ENCODE measurements at places on chromosomes 1 and 21.

GRCh38 chr1:166527752-166528151, 311.5 kb upstream of the POGK start:
- no peak for DNase-seq

DNA sequence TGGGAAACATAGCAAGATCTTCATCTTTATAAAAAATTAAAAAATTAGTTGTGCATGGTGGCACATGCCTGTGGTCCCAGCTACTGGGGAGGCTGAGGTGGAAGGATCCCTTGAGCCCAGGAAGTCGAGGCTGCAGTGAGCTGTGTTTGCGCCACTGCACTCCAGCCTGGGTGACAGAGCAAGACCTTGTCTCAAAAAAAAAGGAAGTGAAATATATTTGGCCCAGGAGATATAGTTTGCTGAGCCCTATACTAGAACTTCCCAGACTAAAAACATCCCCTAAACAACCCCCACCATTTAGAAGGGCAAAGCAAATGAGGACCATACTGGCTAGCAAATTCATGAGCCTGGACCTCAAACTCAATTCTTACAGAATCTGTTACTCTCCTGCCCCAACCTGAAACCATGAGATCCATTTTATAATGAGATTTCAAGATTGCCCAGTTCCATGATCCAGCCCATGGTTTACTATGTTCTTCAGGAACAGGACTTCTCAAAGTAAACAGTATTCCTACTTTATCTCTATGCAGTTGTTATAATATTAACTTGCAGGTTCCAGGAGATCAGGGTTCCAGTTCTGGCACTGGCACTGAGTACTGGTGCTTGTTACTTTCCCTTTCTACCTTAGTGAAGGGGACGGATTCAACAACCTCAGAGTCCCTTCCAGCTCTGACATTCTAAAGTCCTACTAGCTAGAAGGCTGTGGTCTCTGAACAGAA, 48.9 kb upstream of the TADA1 start:
- no peak for DNase-seq

DNA sequence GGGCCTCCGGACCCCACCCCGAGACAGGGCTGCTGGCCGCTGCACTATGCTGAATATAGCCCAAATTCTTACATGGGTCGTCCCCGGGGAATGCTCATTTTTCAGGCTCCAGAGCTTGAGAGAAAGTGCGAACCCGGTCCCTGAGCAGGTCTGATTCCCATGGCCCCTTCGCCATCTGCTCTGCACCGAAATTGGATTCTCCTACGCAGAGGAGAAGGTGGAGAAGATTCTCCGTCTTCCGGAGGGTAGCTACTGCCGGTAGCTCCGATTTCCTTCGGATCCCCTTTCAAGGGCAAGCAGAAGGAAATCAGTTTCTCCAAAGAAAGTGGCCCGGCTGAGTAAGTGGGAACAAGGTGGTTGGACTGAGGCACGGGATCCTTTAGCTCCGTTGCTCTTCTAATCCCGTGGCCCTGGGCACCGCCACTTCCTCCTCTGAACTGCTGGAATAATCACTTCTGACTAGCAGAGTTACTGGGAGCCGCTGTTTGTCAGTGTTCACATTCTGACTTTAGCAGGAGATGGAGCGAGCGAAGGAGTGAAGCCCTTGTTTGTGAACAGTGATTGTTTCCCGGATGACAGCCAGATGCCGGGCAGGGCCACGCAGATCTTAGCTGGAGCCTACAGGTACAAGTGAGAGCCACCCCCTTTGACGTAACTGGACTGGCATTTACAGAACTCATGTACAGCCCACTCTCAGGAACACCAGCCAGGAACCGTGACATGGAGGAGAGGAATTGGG, 1.1 kb upstream of the ZNF496 start:
- DNase-seq = no peak

- DNase-seq = no peak
Measured at GRCh38 chr1:75768016-75768415, 18.0 kb upstream of the RABGGTB start.

GRCh38 chr1:50308878-50309277, 114.4 kb downstream of the DMRTA2 start:
- DNase-seq = peak; percentile 25

DNA sequence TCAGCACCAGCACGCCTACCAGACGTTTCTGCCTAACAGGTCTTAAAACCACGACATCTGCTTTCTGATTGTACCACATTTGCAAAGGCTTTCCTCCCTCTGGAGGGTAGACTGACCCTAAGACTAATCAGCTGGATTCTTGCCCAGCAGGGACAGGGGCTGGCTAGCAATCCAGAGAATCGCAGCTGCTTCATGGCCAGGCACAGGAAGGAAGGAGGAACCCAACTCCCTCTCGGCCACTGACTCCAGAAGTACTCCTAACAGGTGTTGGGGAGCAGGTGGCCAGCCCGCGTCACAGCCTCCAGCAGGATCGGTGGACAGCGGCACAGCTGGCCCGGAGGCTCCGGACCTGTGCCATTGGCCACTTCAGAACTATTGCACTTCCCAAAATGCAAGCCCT, 180.8 kb downstream of the NPHP4 start:
- DNase-seq = peak; percentile 11

DNA sequence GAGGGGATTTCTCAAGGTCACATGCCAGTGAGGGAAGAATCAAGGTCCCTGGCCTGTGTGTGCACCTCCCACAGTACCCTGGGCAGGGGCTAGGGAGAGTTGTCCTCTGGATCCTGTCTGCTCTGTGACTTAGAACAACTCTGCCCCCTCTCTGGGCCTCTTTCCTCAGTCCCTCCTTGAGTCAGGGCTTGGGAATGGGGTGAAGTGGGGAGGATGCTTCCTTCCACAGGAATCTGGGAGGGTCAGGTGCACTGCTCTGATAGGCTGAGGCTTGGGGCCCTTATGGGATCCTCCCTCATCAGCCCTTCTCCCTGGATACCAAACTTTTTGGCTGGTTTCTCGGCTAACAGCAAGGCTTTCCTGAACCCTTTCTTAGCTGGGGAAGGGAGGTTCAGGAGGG, 2.5 kb downstream of the TRNP1 start:
- DNase-seq = no peak

GRCh38 chr1:218164930-218165700, 120.0 kb upstream of the RRP15 start:
- no peak for DNase-seq

- DNase-seq = no peak
Measured at GRCh38 chr1:143651350-143651992, 320.3 kb downstream of the FAM72C start.

DNA sequence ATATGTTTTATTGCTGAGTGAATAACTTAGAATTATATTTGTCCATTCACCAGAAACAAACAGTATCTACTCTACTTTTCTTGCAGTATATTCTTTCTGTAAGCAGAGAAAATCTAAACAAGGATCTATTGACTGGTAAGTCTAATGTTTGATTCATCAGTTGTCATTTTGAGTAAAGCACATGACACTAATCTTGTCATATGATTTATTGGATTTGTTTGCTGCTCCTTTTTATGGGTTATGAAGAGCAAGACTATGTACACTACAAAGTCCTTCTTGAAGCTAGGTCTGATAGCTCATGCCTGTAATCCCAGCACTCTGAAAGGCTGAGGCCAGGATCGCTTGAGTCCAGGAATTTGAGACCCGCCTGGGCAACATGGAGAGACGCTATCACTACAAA, 23.3 kb downstream of the KMO start:
- DNase-seq = no peak

DNA sequence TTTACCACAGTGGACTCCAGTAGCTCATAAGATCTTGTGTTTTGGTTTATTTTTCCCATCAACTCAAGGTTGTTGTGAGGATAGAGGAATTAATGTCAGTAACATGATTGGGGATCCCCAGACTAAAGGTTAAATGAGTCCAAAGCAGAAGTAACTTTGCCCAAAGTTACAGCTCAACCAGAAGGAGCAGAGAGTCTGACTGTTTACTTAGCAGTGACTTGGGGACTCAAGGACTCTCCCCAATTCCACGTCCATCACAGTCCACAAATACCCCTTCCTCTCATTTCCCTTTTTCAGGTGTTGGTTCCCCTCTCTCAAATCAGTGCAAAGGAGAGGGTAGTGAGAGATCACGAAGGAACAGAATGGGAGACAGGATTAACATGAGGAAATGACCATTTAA, 4.0 kb upstream of the ETV3 start:
- no peak for DNase-seq

DNA sequence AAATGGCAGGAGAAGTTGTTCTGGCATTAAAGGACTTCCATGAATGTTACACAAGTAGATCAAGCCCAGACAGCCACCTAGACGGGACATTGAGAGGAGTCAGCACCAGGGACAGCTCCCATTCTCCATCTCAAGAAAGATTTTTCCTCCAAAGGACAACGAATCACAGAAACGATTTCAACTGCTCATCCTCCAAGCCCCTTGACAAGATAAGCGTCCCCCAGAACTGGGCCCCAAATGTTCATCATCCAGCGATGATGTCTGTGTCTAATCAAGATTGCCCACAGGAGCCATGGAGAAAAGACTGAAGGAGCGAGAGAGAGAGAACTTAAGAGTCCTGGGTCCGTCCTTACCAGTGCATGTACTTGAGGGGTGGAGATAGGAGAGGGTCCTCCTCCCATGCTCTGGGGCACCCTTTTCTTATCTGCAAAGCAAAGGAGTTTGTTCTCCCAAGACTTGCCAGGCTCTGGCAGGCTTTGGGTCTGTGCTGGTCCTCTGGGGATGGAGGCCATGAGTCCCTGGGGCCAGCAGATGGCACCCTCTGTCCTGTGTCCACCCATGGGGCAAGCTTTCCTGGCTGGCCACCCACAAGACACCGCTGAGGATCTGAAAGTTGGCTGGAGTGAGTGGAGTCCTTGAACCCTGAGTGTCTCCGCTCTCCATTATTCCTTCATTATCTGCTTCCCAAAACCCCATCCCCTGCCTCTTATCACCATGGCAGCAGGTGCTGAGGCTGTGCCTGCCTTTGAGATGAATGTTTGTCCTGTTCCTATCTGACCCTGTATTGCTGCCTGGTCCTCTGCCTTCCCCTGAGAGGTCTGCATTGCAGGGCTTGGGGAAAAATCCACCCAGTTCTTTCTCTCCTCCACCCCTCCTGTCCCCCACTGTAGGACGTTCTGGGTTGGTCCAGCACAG, 164.6 kb downstream of the ACTL8 start:
- DNase-seq = peak; percentile 20

DNA sequence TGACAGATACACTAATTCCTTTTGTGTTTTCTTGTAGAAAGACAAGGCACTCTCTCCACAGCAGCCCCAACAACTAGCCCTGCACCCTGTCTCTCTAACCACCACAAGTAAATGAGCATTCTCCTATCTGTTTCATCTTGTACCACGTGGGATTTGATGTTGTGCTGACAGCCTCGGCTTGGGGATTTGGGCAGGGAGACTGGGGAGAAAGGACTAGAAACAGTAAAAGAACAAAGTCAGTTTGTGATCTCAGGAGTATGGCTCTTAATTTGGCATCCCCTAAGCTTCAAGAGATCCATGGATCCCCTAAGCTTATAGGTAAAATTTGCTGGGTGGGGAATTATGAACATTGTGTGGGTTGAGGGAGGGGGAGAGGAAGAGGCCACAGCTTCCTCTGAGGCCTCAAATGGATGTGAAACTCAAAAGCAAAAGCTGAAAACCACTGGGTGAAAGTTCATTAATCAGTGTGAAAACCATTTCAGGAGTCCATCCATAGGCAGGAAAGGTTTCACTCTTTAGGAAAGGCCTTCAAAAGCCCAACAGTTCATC, 3.1 kb downstream of the C1orf162 start:
- no peak for DNase-seq

GRCh38 chr1:16440131-16440469, 424 bp upstream of the NECAP2 start:
- DNase-seq = no peak

DNA sequence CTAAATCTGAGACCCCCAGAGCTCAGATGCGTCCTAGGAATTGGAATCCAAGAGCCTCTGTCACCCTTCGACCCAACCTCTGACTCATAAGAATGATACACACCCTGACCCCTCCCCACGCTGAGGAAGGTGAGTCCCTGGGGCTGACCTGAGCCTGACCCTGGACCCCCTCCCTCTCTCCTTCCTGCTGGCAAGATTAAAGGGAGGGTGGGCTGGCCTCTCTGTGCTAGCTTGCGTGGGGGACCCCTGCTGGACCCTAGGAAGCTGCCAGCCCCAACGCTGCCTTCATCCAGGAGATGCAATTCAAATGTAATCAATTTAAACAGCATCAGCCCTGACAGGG, 627 bp downstream of the PLEKHA6 start:
- DNase-seq = no peak

DNA sequence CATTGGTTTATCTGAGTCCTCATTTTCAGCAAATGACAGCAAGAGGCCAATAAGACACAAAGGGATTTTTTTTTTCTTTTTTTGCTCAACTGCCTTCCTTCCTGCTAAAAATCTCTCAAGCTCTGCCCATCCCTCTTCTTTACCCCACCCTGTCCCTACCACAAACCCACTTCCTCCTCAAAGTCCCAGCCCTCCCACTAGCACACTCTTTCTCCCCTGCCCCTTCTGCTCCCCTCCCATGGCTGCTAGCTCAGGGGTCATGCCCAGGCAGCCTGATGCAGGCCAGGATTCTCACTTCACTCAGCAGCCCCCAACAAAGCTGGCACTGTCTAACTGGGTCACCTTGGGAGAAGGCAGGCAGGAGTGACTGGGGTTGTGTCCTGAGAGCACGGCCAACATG, 28.8 kb upstream of the PPP2R5A start:
- no peak for DNase-seq

GRCh38 chr1:203405703-203406438, 54.9 kb upstream of the FMOD start:
- DNase-seq = no peak

GRCh38 chr1:112395256-112395820, 676 bp upstream of the CTTNBP2NL start:
- DNase-seq = no peak

DNA sequence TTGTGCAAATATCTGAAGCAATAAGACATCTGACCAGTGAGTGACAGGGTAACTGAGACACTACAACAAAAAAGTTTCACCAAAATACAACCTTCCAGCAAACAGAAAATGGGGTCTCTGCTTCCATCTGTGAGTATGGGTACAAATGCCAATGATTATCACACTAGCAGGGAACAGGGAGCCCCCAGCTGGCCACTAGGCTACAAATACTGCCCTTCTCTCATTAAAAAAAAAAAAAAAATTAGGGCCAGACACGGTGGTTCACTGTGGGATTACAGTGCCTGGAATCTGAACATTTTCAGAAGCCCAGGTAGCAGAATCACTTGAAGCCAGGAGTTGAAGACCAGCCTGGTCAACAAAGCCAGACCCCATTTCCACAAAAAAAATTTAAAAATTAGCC, 48.4 kb upstream of the EDARADD start:
- no peak for DNase-seq

Measured in forelimb muscle (tissue), 1 donor.